ENCODE measurements at places on chromosomes 7 and 10.

- no peak for DNase-seq
Observed at GRCh38 chr7:94364816-94365215, 29.9 kb upstream of the COL1A2 start.

DNA sequence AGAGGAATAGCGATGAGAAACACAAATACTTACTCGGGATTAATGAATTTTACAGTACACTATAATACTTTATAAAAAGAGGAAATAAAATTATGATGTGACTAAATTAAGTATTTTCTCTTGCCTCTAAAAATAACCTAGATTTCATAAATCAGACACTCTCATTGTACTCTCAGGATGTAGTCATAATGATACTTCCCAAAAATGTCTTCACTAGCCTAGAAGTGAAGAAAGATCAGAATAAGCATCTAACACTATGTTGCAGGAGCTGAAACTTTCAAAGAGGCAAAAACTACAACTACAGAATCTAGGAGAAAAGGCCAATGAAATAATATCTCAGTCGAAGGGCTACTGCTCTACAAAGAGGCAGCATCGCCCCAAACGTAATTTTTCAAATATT, 49.4 kb downstream of the DNAJC1 start:
- no peak for DNase-seq

DNA sequence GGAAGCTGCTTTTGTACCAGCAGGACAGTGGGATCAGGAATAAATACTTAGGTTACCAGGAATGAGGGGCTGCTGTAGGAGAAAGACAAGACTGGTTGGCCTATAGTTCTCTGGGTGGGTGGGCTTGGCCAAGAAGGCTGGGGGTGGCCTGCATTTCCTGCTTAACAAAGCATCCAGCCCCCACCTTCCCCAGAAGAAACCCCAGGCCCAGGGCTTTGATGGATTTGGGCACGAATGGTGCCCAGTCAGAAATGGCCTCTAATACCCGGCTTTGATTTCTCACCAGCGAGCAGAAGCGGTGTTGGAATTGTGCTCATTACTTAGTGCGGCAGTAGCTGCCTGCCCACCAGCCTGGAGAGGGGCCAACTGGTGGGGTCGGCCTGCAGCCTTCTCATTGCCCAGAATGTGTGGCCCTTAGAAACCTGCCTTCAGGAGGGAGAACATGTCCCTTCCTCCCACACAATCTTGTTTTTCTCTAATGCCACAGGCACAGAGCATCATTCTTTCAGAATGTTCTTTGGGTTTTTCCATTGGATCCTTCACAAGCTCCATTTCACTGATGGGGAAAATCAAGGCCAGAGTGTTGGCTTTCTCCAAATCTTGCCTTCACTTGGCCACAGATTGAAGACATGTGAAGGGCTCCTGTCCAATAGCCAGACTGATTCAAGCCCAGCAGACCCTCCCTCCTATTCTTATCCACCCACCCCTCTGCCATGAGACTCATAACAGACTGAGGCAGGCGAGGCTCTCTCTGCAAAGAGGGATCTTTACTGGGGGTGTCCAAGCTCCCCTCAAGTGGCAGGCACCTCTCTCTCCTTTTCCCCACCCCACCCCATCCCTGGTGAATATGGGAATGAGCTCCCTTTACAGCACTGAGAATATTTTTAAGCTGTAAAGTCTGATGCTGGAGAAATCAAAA, 2.5 kb downstream of the UNC5B start:
- DNase-seq = no peak

DNA sequence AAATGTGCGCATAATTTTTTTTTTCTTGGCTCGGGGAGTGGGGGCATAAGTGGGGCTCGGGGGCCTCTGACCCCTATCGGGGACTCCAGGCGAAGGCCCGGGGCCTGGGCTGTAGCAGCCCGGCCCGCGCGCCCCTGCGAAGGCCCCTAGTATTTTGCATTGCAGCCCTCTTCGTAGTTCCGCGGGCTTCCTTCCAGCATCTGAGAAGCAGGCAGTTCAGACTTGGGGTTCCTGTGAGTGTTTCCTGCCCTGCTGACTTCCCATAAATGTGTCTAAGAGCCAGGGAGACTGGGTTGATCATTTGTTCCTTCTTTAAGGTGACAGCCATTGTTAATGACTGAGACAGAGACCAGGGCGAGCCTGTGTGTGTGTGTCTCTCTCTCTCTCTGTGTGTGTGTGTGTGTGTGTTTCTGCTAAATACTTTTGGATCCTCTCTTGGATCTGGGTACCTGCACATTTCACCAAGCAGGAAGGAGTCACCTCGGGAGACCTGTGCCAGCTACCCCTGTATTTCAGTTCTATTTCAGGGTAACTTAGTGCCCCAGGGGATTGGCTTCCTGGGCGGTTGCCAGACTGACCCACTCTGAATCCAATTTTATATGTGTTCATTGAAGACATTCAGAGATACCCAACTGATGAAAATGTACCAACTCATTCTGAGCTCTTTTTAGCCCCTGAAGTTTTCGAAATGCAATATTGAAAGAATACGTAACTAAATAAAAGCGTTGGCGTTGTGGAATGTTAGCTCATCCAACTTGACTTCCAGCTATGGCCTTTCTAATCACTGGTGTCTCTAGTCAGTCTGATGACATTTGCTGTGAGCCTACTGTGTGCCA, 805 bp downstream of the MSRB2 start:
- no peak for DNase-seq

- no peak for DNase-seq
Observed at GRCh38 chr7:66319407-66319979, 114.4 kb downstream of the TPST1 start.

DNA sequence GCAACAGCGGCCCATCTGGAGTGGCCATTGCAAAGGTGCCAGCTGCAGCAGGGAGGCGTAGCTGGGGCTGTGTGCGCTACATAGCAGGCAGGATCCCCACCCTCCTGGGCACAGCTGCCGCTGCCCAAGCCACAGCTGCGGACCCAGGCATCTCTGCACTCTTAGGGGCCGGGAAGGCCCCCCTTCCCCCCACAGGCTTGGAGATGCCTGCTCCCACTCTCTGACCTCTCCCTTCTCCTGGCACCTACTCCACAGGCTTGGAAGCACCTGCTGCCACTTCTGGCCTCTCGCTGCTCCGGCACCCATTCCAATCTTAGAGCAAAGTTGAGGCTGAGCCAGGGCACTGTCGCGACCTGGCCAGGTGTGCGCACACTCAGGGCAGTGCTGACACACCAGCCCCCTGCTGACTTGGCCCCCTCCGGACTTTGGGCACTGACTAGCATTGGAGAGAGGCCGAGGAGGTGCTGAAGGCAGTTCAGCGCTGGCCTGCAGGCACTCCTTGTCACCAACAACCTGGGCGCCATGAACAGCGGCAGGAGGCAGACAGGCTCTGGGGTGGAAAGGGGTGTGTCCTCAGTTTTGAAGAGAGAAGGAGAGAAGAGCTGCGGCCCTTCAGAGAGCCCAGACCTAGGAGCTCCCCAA, 18.4 kb downstream of the RBM48 start:
- no peak for DNase-seq

- no peak for DNase-seq
Observed at GRCh38 chr7:122790132-122790531, 87.4 kb upstream of the RNF148 start.

- no peak for DNase-seq
Observed at GRCh38 chr7:107857541-107857912, 33.5 kb upstream of the DLD start.

DNA sequence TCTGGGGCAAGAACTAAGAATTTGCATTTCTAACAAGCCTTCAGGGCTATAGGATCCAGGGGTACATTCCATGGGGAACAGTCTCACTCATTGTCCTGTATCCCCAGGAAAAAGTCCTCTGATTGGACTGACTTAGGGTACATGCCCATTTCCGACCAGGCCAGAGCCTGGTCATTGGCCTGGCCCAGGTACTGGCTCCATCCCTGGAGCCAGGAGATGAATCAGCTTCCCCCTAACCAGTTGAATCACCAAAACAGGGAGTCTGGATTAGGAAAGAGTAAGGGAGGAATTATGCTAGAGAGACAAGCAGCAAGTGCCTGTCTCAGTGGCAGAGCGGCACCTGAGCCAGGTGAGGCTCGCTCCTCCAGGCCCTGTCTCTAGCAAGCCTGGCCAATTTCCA, 137.5 kb downstream of the FGFR2 start:
- no peak for DNase-seq

- DNase-seq = no peak
Observed at GRCh38 chr7:91671245-91671644, 209.3 kb downstream of the MTERF1 start.

GRCh38 chr10:60896033-60896432, 48.0 kb downstream of the RHOBTB1 start:
- DNase-seq = no peak

GRCh38 chr7:107076781-107077698, 32.5 kb downstream of the PRKAR2B start:
- no peak for DNase-seq

- DNase-seq = no peak
Observed at GRCh38 chr10:109379186-109379585, 544.1 kb downstream of the XPNPEP1 start.

DNA sequence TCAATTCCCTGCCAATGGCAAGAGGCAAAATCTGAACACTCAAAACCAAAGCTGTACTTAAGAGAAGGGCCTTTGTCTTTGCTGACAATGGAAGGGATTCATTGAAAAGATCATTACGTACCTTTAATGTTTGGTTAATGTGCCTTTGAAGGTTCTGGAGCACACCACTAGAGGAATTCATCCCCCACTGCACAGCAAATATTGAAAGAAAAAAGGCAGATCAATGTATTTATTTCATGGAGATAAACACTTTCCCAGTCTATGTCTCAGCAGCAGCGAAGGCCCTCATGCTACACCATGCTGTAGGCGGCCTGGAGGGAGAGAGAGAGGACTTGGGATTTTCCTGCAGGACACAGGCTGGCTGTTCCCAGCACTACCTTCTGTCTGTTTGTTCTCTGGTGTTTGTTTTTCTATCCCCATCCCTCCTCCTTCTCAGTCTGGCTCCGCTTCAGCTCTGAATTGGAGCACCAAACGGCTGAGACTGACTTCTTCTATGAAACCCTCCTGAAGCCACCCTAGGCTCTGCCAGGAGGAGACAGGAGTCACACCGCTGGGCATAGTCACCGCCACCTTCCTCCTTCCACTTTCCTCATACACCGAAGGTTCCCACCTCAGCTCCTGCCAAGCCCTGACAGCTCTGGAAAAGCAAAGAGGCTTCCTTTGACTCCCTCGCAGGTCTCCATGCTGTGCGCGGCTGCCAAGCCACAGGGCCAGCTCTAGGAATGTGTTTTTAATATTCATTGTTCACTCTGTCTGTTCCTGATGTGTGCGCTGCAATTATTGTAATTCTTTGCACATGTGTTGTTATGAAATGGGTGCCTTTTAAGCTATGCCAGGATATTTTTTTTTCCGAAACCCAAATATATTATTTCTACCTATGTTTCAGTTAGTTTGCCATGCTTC, 301.5 kb downstream of the FZD1 start:
- no peak for DNase-seq
